ENCODE measurements at places on chromosomes 2 and 18.

GRCh38 chr2:3480352-3481010 is 38.9 kb downstream of the ADI1 start:
- no peak for DNase-seq

- DNase-seq = no peak
These were observed 33.2 kb upstream of the CYP1B1 start for GRCh38 chr2:38108907-38109731.

DNA sequence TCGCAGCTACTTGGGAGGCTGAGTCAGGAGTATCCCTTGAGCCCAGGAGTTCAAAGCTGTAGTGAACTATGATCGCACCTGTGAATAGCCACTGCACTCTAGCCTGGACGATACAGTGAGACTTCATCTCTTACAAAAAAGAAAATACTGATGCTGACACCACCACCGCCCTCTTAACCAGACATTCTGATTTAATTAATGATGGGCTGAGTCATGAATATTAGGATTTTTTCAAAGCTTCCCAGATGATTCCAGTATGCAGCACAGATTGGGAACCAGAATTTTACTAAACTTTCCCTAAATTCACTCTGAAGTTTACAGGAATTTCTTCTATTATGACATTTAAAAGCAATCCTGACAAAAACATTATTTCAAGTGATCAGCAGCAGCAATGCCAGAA is 130.1 kb downstream of the ERBB4 start:
- DNase-seq = no peak

DNA sequence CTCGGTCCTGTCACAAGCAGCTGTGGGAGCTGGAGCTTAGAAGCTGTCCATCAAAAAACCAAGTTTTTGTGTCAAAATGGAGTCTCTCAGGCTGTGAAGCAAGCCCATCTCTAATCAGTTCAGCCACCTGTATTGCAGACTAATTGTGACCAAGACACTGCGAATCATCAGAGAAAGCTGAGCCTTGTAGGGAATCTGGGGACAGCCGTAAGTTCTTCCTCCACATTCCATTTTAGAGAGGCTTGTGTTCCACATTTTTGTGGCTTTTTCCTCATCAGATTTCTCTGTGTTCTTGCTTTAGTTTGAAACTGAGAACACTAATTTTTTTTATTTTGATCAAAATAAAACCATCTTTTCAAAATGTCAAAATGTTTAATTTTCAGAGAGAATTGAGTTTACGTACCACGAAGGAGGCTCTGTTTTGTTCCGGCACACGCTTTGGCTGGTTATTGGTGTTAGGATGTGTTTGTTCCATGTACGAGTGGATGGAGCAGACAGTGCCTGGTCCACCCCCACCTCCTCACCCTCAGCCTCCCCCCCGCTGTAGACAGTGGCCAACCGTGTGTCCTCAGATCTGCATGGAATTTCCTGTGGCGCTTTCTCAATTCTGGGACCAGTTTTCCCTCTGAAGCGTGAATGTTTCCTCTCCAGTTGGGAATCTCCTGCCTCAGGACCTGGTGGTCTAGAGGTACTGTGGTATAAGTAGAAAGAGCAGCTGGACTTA is 140.8 kb downstream of the AGAP1 start:
- DNase-seq = no peak

GRCh38 chr2:115248066-115248465 is 805.6 kb downstream of the DPP10 start:
- DNase-seq = no peak

DNA sequence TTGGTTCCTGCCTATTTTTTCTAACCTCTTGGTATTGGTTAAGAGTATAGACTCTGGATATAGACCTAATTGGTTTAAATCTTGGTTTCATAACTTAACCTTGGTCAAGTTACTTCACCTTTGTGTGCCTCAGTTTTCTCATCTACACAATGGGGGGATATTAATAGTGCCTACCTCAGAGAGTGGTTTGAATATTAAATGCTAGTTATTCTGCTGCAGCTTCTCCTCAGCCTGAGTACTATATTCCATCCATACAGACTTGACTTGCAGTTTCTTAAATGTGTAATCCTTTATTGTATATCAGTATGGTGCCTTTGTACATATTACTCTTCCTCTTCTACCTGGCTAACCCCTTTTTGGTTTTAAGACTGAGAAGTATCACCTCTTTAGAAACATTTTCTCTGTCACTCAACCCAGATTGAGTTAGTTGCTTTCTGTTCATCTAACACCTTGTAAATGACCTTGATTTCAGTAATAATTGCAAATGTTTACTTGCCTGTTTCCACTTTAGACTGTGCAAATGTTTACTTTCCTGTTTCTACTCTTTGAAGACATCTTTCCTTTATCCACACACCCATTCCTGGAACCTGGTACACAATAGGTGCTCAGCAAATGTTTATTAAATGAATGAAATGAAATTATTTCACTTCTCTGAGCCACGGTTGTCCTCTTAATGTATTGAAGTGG is 6.6 kb downstream of the ACVR2A start:
- DNase-seq = no peak

- DNase-seq = no peak
These were observed 38.3 kb downstream of the CRACDL start for GRCh38 chr2:98897746-98898145.

- DNase-seq = no peak
These were observed 74.5 kb downstream of the AP1S3 start for GRCh38 chr2:223762853-223763252.

DNA sequence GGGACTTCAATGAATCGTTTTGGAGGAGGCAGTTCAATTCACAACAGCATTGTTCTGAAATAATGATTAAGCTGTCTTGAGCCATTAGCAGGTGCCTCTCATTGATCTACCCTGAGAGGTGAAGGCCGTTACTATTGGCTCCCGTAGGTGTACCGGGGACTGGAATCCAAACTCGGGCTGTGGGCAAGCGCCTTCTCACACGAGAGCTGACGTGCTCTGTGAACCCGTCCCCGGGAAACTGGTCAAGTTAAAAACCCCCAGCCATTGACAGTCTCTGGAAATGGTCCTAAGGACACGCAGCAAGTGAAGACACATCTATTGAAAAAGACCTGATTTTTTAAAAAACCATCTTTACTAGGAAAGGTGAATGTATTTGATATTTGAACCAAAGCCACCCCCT is 8.1 kb upstream of the NFATC1 start:
- no peak for DNase-seq

- DNase-seq = no peak
These were observed 103.2 kb upstream of the OTX1 start for GRCh38 chr2:62947403-62947802.

- DNase-seq = no peak
These were observed 112.9 kb downstream of the THADA start for GRCh38 chr2:43482961-43483360.

DNA sequence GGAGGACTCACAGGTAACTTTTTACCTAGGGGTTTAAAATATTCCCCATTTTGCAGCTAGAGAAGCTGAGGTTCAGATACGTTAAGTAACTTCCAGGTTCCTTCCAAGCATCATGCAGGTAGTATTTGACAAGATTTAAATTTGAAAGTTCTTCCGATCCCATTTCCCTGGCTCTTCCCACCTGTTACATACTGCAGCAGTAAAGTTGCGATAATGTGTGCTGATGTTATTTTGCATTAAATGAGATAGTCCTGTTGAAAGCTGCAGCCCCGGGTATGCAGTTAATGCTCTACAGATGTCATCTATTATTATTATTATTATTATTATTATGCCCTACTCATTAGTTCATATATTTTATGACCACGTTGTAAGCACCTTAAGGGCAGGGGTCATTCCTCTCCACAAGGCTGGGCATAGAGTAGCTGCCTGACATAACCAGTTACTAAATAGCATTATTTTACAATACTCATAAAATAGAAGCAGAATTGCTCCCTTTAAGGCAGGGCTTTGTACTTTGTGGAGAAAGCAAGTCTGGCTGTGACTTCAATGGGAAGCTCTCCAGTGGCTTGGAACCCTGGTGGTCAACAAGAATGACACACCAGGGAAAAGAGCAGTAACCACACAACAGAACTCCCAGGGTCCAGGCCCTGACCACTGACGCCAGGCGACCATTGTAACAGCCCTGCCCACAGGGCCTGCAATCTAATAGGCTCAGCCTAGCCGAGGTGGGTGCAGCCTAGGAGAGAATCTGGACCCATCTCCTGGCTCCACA is 112.0 kb upstream of the STPG4 start:
- DNase-seq = no peak

DNA sequence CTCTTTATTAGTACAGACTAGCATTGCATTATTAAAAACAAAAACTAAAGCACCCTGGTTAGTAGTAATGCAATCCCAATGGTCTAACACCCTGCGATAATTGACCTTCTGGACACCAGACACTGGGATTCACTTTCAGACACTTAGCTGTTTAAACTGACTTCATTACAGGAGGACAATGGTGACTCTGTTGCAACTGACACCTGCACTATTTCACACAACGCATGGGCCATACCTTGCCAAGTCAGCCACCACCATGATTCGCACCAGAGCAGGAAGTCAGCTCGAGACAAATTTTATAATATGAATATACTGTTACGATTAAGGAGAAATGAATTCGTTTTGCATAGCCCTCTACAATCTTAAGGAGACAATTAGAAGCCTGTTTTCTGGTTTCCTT is 150.7 kb downstream of the MEIS1 start:
- DNase-seq = no peak

DNA sequence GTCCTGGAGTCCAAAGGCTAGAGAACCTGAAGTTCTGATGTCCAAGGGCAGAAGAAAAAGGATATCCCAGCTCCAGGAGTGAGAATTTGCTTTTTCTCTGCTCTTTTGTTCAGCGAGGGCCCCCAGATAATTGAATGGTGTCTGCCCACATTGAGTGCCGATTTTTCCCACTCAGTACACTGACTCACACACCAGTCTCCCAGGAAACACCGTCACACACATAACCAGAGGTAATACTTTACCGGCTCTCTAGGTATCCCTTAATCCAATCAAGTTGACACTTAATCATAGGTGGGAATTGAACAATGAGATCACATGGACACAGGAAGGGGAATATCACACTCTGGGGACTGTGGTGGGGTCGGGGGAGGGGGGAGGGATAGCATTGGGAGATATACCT is 161.5 kb downstream of the WDR7 start:
- no peak for DNase-seq

DNA sequence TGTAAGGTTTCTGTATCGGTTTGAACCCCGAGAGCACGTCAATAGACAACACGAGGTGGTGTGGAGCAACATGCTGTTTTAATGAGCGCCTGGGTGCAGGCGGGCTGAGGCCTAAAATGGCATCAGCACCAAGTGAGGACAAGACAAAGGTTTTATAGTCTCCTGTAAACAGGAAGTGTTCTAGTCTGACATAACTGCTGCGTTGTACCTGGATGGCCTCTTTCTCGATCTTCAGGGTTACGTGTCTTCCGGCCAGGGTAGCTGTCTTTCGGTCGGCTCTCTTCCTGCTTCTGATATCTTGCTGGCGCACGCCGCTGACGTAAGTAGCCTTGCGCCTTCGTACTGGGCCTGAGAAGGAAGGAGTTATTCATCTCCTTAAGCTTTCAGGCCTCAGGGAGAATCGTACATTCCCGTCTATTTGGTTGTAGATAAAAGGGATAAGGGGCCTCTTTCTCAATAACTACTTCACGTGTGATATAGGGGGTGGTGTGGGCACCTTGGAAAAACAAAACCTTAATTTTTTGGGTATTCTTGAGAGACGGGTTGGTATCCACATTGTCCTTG is 53.5 kb downstream of the KYNU start:
- DNase-seq = no peak

GRCh38 chr2:195313962-195314361 is 343.1 kb upstream of the SLC39A10 start:
- DNase-seq = no peak

GRCh38 chr2:5995832-5996231 is 303.6 kb downstream of the SOX11 start:
- no peak for DNase-seq

DNA sequence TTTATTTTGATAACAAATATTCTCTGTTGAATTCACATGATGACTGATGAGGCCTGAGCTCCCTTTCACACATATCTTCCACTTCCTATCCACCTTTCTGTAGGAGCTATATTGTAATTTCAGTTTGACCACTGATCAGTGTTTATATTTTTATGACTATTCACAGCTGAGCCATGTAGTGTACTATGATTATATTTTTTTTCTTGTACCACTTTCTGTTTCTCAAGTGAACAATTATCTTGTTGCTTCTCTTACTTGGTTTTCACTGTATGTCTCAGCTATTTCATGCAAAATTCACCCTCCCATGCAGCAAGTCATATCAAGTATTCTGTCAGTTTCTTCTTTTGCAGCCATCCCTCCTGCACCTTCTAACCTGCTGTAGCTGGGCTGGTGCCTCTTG is 78.4 kb downstream of the TMEM247 start:
- DNase-seq = no peak

GRCh38 chr18:35127201-35127600 is 86.0 kb downstream of the MAPRE2 start:
- no peak for DNase-seq

DNA sequence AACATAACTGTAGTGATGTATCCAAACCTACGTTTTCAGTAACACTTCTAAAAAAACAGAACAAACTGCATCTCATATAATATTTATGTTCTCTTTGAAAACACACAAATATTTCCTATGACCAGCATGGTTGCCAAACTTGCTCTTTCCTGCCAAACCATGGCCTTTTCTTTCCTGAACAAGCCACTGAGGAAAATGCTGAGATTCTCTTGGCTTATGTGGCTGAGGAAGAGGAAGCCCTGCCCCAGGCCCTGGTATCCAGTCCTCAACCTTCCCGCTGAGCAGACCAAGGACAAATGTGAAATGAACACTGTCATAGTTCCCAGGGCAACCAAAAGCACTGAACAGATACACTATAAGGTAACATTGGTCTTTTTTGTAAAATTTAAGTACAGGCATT is 35.9 kb upstream of the NARS1 start:
- DNase-seq = no peak

DNA sequence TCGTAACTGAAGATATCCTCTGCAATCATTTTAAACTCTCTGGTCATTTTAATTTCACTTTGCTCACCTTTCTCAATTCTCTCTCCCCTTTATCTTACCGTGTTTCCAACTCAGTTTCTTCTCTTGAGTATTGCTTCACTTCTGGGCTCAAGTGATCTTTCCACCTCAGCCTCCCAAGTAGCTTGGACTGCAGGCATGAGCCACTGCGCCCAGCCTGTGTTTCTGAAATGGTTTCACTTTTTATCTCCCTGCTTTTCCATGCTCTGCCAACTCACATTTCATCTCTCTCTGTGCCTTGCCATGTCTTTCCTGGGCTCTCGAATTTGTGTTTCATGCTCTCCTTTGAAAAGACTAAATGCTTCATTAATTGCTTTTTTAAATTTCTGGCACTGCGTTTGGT is 30.5 kb upstream of the TMEM131 start:
- DNase-seq = no peak

- DNase-seq = no peak
These were observed 498.5 kb upstream of the SETBP1 start for GRCh38 chr18:44181951-44182747.

DNA sequence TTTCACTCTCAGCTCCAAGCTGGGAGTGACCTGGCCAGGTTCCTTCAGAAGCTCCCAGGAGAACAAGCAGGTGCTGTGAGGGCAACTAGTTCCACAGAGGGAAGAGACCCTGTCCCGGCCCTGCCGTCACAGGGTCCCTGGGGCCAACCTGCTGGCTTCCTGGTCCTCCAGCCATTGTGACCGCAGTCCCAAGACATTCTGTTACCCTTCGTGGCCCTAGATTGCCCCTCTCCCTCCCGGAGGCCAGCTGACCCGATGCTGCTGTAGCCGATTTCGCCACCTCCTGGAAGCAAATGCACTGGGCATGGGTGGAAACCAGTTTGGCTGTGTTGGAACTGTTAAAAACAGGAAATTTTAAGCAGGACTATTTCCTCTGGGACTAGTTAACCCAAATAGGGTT is 55.4 kb downstream of the EPAS1 start:
- no peak for DNase-seq

Data from caudate nucleus (tissue), 63 donors.